H54 (cell line): ENCODE measurements at places on chromosomes 7 and 10.
A peak's percentile ranks its signal among the peaks of the same experiment; 100 is the strongest.

GRCh38 chr7:109044691-109045090, 475.0 kb downstream of the DNAJB9 start:
- DNase-seq: no peak

GRCh38 chr7:31776616-31777015, 89.6 kb downstream of the PPP1R17 start:
- peak; percentile 87 for DNase-seq

DNA sequence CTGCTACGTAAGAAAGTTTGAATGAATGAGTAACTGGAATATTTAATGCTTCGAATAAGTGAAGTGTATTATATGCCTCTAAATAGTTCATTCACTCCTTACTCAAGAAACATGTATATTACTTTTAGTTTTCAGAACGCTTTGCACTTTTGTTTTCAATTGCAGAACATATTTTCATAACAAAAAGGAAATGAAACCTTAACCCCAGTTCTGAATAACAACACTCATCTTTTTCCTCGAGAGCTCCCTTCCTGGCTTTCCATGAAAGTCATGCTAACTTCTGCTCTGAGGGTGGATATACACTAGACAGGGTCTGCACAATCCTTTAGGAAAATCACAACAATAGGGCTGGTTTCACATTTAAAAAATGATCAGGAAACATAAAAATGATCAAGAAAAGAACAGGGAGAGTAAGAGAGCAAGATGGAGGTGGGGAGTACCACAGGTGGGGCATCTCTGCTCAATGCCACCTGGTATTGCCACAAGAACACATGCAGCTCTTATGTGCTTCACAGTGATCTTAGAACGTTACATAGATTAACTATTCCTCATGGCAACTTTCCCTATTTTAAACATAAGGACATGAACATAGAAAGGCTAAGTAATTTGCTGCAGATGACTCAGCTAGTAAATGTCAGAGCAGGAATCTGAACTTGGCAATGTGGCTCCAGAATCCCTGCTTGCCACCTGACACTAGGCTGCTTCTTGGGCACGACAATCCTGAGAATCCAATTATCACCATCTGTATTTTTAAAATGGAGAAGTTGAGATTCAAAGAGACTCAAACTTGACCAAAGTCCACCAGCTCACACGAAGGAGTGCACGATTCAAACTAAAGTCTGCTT, 219.5 kb upstream of the AOAH start:
- no peak for DNase-seq

DNA sequence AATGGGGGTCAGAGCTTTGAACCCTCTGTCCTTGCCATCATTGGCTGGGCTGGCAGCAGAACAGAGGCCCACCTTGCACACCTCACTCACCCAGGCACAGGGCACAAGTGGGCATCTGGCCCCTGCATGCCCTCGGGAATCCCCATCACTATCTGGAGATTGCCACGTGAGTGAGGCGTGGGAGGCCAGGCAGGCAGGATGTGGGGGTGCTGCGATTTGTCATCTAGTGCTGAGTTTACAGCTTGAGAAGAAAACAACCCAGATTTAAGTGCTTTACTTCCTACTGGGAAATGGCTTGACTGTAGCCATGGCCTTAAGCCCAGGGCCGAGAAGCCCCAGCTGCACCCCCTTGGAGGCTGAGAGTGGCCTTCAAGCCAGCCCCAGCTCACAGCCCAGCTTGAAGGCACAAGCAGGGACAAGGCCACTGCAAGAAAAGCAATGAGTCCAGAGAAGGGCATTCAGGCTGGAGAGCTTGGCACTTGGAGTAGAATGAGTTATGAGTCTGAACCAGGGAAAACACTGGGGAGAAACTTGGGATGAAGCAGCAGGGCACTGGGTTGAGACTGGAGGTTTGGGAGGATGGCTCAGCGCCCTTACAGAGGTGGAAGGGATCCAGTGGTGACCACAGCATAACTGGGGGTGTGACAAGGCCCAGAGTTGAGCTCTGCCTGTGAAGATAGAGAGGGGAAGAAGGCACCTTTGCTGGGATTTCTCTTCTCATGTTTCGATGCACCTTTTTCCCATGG, 123.0 kb downstream of the CXCL12 start:
- DNase-seq: no peak

- no peak for DNase-seq
Observed at GRCh38 chr10:109912335-109913281, 10.7 kb downstream of the XPNPEP1 start.

DNA sequence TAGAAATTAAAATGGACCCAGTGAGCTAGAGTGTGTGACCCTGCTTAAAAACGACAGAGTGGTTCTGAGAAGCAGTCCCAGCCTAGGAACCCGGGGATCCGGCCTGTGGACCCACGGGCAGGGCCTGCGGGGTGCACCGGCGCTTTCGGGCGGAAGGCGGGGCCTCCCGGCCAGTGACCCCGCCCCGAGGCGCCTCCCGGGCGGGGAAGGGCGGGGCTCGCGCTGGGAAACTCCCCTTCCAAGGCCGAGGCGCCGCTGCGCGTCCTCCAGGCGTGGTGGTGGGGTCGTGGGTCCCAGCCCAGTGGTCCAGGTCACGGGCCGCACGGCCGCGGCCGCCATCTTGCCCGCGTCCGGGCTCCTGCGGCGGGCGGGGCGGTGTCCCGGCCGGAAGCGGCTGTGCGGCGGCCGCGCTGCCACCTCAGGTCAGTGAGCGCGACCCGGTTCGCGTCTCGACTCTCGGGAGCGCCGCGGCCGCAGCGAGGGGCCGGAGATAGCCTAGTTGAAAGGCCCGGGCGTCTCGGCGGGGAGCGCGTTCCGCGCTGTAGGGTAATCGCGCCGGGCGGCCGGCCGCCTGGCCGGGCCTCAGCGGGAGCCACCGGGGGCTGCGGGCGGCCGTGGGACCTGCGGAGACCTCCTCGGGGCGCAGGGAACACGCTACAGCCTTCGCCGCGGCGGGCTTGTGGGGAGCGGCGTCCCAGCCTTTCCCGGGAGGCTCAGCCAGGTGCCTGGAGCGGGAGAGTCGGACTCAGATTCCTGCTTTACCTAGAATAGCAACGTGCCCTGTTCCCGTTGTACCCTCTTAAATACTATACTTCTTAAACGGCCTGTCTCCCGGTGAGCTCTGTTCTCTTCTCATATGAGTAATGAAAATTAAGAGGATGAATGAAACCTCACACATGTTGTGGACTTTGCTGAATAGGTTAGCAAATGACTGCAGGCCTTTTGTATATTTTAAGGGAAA, at the start of gene MIOS:
TSS of gene MIOS (plus strand) at position 234 of the 961 bp plus-strand sequence. CDS start 5,592 bp downstream, outside the sequence.
- peak; percentile 91 for DNase-seq

GRCh38 chr7:75658802-75659201, 79.9 kb downstream of the HIP1 start:
- DNase-seq: no peak

GRCh38 chr10:51667678-51668335, 31.6 kb downstream of the CSTF2T start:
- DNase-seq: no peak

GRCh38 chr7:158121441-158122045, 466.1 kb downstream of the PTPRN2 start:
- no peak for DNase-seq

GRCh38 chr10:60291344-60291930, 98.2 kb downstream of the ANK3 start:
- no peak for DNase-seq

- DNase-seq: no peak
Observed at GRCh38 chr10:124062390-124062789, 31.0 kb downstream of the CHST15 start.

- DNase-seq: no peak
Observed at GRCh38 chr7:91657483-91658071, 222.9 kb downstream of the MTERF1 start.

DNA sequence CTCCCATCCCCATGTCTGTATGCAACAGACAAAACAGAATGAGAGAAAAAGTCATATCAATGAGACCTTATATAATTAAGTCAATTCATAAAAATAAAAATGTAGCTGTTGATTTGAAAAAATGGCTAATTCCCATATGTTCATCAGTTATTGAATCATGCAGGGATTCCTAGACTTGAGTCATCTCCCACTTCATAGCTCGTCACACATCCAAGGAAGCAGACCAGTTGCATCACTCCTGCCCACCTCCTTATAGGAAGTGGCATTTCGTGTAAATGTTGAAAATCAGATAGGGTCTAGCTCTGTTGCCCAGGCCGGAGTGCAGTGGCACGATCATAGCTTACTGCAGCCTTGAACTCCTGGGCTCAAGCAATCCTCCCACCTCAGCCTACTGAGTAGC, 56.1 kb upstream of the SH2B2 start:
- no peak for DNase-seq

GRCh38 chr10:7958442-7958841, 96.0 kb upstream of the GATA3 start:
- DNase-seq: no peak

GRCh38 chr10:31866118-31866670, 62.4 kb downstream of the ARHGAP12 start:
- DNase-seq: no peak

DNA sequence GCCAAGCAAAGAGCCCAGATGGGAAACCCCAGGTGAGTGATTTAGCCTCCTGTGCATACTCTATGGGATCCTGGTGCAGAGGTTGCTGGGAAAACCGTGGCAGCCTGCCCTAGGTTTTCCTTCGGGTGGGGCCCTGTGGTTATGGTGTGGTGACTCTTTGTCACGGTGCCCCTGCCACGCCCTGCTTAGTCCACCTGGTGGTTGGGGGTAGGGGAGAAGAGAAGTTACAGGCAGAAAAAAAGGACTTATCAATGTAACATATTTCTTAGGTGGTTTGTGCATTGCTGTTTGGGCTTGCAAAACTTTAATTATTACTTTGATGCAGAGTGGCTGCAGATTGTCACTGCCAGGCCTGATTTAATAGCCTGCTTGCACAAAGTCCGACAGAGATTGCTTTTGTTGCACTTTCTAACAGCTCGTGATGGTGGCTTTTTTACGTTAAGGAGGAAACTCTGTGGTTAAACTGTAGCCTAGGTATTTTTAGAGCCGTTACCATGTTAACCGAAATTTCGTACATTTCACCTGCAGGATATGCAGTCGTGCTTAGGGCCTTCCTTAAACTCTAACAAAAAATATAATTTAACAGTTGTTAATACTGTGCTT, 197.4 kb downstream of the RNLS start:
- DNase-seq: peak; percentile 29

- no peak for DNase-seq
Observed at GRCh38 chr7:128770233-128770632, 5.4 kb downstream of the OPN1SW start.

DNA sequence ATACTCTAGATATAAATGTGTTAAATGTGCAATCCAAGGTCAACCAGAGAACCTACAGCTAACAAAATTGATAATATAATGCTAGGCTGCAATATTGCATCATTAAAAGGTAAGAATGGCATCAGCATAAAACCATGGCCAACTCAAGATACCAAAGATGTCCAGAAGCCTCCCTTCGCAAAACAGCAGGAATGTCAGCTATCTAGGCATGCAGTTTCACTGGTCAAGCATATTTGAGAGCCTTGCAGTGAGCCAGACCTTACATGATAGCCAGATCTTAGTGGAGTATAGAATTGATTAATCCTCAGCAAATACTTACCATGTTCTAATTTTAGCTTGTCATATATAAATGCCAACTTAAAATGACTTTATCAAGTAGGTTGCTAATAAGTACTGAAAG, 138.8 kb downstream of the ZEB1 start:
- DNase-seq: no peak

DNA sequence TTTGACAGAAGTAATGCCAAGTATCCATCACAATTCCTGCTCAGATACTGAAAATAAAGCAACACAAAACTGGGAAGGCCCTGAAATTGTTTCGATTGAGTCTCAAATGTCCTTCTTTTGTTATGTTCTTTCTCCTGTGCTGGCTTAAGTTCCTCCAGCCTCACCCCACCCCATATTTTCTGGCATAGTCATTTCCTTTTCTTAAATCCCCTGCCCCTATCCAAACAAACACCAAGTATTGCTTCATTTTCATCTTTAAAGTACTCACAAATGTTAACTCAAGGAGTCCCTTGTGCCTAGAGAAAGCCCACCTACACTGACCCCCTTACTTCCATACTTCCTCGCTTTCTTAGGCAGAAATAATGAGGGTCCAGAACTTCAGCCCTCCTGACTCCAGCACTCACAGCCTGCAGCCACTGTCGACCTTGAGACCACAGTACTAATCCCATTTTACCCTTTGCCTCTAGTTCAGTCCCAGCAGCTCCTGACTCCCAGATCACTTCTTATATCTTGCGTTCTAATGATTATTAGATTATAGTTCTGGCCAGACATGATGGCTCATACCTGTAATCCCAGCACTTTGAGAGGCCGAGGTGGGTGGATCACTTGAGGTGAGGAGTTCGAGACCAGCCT, 73.2 kb upstream of the ST8SIA6 start:
- DNase-seq: no peak

DNA sequence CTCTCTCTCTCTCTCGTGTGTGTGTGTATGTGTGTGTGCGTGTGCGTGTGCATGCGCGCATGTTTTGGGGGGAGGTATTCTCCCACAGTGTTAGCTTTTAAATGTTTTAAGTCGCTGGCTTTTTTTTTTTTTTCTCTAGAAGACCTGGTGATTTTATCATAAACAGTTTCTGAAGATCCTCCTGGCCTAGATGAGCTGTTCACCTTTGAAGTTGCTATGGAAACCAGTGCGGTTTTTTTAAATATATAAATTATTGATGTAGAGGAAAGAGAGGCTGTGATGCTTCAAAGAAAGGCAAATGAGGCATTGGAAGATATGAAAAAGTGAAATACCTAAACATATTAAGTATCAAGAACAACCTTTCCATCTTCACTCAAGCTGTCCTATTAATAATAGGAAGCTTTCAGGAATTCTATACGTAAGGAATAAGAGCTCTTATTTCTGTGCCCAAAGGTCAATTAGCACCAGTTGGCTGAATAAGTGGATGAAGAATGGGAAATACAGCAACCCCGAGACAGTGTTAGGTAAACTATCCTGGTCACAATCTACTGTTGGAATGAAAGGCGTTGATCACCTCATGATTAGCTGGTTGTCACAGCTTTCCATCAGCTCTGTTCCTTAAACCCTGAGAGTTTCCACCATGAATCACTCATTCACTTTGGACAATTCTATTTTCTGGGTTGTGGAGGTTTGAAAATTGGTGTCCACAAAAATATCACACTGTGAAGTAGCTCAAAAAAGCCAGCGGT, 66.5 kb upstream of the SLC35G1 start:
- no peak for DNase-seq

DNA sequence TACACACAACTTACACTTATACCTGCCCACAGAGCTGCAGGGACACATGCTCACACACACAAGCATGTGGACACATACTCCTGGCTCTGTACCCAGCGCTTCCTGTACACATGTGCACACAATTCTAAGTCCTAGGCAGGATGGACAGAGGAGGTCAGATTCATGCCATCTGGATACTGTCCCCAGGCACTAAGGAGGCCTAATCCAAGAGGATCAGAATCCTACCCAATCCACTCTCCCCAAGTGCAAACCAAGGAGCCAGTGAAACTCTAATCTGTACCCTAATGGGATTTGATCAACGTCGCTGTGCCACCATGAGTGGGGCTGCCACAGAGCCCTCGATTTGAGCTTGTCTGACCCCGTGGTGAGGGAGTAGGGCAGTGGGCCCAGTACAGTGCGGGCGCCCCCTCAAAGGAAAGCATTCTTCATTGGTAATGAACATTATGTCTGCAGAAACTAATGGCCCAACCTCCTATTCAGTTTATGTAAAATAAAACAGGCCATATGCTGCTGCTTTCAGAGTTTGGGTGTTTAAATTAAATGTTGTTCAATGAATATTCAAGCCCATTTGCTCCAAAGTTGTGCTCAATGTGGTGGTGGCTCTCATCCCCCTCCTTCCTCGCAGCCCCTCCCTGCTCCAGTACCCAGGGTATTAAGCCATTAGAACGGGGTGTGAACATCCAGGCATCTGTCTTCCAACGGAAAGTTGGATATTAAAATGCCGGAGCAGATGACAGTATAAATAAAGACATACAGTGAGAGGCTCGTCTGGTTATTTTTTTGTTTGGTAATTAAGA, 26.4 kb downstream of the RPS24 start:
- no peak for DNase-seq

- DNase-seq: no peak
Observed at GRCh38 chr10:99693933-99694583, 34.7 kb downstream of the ENTPD7 start.
